ENCODE measurements at places on chromosomes 1 and 21.

- no peak for DNase-seq
Observed at GRCh38 chr1:25813734-25814471, 5.9 kb upstream of the MTFR1L start.

DNA sequence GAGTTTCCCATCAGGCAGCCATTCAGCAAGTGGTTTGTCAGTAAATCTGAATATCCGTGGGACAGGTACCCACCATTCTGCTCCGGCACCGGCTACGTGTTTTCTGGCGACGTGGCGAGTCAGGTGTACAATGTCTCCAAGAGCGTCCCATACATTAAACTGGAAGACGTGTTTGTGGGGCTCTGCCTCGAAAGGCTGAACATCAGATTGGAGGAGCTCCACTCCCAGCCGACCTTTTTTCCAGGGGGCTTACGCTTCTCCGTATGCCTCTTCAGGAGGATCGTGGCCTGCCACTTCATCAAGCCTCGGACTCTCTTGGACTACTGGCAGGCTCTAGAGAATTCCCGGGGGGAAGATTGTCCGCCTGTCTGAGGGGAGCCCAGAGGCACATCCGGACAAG is 48.4 kb downstream of the B3GALT5 start:
- no peak for DNase-seq

GRCh38 chr1:160144921-160145320 is 6.5 kb upstream of the ATP1A4 start:
- DNase-seq = no peak

DNA sequence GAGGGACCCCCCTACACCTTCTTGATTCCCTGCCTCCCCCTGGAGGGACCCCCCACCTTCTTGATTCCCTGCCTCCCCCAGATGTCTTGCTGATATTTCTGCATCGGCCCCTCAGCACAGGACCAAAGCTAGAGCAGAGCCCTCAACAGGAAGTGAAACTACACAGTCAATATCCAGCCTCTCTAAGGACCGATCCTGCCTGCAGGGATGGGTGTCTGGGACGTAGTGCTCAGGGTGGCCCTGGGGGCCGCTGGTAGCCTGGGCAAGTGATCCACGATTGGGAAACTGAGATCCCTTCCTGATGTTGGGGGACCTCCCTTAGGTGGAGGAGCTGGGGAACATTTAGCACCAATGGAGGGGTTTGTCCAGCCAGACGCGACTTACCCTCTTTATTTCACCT is 3.9 kb upstream of the LEFTY2 start:
- no peak for DNase-seq

GRCh38 chr1:184770181-184770979 is 15.7 kb upstream of the EDEM3 start:
- no peak for DNase-seq

- DNase-seq = no peak
Observed at GRCh38 chr21:38476385-38476784, 21.9 kb downstream of the ERG start.

- no peak for DNase-seq
Observed at GRCh38 chr1:94708811-94709210, 111.3 kb upstream of the SLC44A3 start.

GRCh38 chr1:179770887-179771502 is 27.9 kb downstream of the FAM163A start:
- DNase-seq = no peak

GRCh38 chr1:39427912-39428311 is 63.5 kb upstream of the BMP8A start:
- no peak for DNase-seq

GRCh38 chr1:18109756-18110597 is 2.4 kb downstream of the IGSF21 start:
- DNase-seq = no peak

- DNase-seq = no peak
Observed at GRCh38 chr1:94535095-94535494, 6.5 kb downstream of the F3 start.

DNA sequence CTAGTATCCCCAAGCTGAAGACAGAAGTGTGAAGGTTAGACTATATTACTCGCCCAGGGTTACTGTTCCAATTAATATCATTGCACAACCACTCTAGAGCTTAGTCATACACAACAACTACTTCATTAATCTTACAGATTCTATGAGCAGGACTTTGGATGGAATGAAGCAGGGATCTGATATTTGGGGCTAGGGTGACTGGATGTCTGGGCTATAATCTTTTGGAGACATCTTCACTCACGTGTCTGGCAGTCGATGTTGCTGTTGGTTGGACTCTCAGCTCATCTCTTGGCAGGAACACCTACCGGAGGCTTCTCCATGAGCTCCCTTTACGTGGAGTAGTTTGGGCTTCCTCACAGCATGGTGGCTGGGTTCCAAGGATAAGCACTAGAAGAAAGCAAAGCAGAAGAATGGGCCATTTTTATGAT is 519.2 kb upstream of the B3GALT2 start:
- no peak for DNase-seq

DNA sequence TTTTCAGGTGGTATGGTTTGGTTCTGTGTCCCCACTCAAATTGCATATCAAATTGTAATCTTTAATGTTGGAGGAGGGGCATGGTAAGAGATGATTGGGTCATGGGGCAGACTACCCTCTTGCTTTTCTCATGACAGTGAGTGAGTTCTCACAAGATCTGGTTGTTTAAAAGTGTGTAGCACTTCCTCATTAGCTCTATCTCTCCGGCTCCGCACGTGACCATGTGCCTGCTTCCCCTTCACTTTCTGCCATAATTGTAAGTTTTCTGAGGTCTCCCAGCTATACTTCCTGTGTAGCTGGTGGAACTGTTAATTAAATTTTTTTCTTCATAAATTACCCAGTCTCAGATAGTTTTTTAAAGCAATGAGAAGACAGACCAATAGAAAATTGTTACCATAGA is 843.2 kb downstream of the AMY1C start:
- DNase-seq = no peak

DNA sequence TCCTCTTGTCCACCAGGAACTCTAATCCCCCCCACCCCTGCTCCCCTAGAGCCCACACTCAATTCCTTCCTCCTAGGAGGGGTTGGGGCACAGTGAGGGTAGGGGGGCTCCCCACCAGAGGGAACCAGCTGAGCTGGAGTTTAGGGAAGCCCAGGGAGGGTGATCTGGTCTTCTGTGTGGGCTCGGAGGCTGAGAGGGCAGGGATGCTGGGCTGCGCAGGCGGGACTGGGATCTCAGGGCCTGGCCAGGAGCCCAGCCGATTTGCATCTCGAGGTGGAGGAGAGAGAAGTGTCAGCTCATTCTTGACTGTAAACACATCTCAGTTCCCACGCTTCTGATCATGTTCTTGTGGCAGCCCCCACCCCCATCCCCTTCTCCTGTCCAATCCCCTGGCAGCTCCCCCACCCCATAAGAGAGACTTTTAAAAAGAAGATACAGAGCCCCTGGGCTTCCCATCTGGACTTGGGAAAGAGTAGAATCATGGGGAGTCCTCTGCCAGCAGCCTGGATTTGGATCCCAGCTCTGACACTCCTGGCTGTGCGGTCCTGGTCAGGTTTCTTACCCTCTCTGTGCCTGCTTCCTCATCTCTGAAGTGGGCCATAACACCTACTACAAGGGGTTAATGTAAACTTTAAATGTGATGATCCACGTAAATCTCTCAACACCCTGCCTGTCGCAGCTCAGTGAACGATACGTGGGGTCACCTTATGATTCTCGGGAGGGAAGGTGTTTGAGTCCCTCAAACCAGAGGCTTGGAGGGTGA is 6.6 kb downstream of the PEAR1 start:
- no peak for DNase-seq

- DNase-seq = no peak
Observed at GRCh38 chr1:226632922-226633351, 84.4 kb downstream of the STUM start.

GRCh38 chr1:31154000-31154631 is 85.6 kb downstream of the NKAIN1 start:
- no peak for DNase-seq

GRCh38 chr1:63063367-63063766 is 259.0 kb upstream of the FOXD3 start:
- DNase-seq = no peak

- DNase-seq = no peak
Observed at GRCh38 chr1:160723332-160723731, 11.7 kb upstream of the CD48 start.
